ENCODE measurements at places on chromosomes 16 and 17.

- DNase-seq: no peak
Measured at GRCh38 chr16:56630134-56630533, 2.3 kb upstream of the MT1M start.

- no peak for DNase-seq
Measured at GRCh38 chr17:49618028-49618611, 42.4 kb downstream of the NXPH3 start.

DNA sequence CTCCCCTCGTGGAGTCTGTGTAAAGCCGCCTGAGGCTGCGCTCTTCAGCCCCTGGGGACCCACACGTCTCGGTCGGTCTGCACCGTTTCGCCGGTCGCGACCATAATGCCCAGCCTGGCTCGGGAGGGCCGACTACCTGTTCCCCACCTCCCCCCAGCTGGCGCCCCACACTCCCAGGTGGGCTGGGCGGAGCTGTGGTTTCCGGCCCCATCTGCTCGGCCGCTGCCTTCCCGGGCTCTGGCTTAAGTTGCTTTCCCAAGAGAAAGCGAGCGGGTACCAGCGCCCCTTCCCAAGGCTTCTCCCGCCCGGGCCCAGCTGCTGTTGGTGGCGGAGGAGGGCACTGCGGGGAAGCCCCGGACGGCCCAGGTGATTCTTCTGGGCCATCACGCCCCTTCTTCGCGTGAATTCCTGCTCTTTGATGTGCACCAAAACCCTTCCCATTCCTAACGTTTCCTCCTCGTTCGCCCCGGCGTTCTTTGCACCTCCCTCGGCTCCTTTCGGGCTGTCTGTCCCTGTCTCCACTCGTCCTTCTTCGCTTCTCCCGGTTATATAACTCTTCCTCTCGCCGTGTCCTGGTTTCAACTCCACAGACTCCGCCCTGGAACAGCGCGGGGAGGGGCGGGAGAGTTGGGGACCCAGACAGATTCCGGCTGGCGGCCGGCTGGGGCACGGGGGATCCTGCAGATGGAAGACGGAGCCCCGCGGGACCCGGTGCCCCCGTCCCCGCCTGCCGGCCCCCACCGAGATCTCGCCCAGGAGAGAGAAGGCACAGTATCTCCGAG lies 2.0 kb downstream of the KDM6B start:
- DNase-seq: no peak

- DNase-seq: no peak
Measured at GRCh38 chr16:78962457-78962929, 638.0 kb downstream of the MAF start.

DNA sequence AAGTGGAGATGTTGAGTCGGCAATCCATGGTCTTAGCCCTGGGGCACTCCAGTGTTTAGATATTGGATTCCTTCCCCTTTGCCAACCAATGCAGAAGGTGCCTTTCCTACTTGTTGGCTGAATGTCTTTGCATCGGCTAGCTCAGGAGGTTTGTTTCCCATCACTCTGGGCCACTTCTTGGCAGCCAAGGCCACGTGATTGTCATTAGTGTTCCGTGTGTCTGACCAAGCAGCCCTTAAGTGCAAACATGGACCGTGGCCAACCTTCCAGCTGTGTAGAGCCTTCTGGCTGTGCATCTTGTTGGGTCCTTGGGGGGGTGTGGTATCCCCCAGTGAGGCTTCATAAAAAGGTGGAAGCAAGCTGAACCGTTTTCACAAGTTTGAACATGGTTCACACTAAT lies 66.0 kb downstream of the GNAO1 start:
- no peak for DNase-seq

GRCh38 chr16:4940719-4941118 lies 3.8 kb upstream of the PPL start:
- DNase-seq: no peak

DNA sequence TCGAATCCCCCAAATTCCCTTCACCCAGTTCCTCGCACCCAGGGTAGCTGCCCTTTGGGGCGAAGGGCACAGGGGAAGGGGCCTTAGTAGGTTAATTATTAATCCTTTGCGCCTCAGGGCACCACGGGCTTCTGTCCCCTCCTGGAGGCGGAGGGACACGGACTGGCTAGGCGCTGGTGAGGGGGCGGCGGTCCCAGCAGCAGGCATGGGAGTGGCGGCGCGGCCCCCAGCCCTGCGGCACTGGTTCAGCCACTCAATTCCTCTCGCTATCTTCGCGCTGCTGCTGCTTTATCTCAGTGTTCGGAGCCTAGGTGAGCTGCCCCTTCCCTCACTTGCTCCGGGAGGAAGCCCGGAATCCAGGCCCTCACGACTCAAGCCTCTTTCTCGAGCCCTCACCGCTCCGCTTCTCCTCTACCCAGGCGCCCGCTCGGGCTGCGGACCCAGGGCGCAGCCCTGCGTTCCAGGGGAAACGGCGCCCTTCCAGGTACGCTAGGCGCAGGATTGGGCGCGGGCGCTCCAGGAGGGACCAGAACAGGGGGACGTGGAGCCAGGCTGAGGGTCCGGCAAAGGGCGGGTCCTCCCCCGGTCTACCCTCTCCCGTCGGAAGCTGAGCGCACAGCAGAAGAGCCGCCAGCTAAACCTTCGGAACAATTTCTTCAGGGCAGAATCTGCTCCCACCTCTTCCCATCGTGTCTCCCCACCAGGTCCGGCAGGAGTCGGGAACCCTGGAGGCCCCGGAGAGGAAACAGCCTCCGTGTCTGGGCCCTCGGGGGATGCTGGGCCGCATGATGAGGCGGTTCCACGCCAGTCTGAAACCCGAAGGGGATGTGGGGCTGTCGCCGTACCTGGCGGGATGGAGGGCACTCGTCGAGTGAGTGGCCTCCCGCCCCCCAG lies at the start of gene GLTPD2:
Gene GLTPD2, plus strand, starts transcription at position 158 of the 894 bp plus-strand sequence. Its CDS starts 48 bp downstream, at position 206.
- DNase-seq: no peak

- DNase-seq: no peak
Measured at GRCh38 chr17:29557739-29558116, 9.1 kb downstream of the ABHD15 start.
